Caudate nucleus (tissue), 63 donors: ENCODE measurements at places on chromosomes 2 and 18.

- DNase-seq, result peak; percentile 69
Observed at GRCh38 chr18:74551936-74552555, 17.7 kb downstream of the CNDP1 start.

- DNase-seq, result no peak
Observed at GRCh38 chr2:45554073-45554741, 56.9 kb downstream of the SRBD1 start.

- no peak for DNase-seq
Observed at GRCh38 chr2:175842996-175843395, 159.1 kb downstream of the LNPK start.

GRCh38 chr18:58405107-58405898 lies 223.6 kb downstream of the ALPK2 start:
- no peak for DNase-seq

GRCh38 chr18:12628706-12629702 lies 28.9 kb downstream of the SPIRE1 start:
- no peak for DNase-seq

GRCh38 chr18:27956001-27956640 lies 220.8 kb downstream of the CDH2 start:
- DNase-seq, result no peak

- DNase-seq, result no peak
Observed at GRCh38 chr2:18855027-18855426, 265.7 kb upstream of the NT5C1B start.

GRCh38 chr2:232872826-232873225 lies 2.8 kb downstream of the SNORC start:
- no peak for DNase-seq

GRCh38 chr2:213167271-213167930 lies 16.0 kb upstream of the IKZF2 start:
- DNase-seq, result no peak

- DNase-seq, result no peak
Observed at GRCh38 chr18:58536534-58537271, 92.2 kb downstream of the ALPK2 start.

GRCh38 chr2:44881856-44882255 lies 59.6 kb upstream of the SIX3 start:
- DNase-seq, result no peak

GRCh38 chr2:70010576-70011111 lies 49.2 kb upstream of the ASPRV1 start:
- no peak for DNase-seq

DNA sequence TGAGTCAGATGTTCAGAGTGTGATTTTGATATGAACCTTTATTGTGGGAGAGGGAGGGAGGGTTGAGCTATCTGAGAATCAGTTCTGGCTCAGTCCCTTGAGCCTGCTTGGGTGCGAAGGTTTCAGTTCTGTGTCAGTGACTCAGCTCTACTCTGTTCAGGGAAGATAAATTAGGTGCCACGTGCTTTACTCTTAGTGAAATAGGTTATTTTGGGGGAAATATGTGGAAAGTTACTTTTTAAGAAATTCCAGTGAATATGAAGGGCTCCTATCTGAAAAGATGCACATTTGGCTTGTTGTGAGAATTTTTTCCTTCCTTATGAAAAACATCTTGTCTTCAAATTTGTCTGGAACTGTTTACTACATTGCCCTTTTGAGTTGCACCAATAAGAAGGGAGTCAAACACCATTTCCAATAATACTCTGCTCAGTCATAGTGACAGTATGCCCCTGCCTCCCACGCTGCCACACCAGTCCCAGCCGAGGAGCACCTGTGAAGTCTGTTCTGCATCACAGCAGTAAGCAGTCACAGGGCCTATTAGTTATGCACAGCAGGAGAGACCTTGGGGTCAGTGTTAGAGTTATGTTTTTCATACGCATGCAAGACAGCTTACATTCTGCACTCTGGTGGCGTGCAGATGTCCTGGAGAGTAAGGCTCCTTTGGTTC lies 32.8 kb upstream of the DNAH7 start:
- no peak for DNase-seq

GRCh38 chr2:237597196-237598145 lies 6.9 kb upstream of the RAB17 start:
- DNase-seq, result no peak

DNA sequence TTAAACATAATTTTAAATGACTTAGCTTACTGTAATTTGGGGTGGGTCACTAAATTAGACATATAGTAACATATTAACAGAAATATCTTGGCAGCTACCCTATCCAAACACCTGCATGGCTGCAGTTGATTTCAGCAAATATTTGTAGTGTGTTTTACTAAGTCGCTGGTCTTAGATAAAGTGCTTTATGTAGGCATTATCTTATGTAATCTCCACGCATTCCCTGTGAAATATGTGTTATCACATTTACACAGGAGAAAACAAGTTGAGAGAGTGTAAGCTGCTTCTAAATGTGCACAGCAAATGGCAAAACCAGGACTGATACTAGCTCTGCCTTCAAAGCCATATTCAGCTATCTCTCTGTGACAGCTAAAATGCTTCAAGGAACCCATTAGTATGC lies 72.0 kb downstream of the NYAP2 start:
- no peak for DNase-seq

GRCh38 chr2:54894467-54894866 lies 155.8 kb downstream of the RTN4 start:
- no peak for DNase-seq

GRCh38 chr18:13477147-13477683 lies 249.1 kb downstream of the FAM210A start:
- DNase-seq, result peak; percentile 13

- no peak for DNase-seq
Observed at GRCh38 chr2:20103530-20103929, 52.1 kb upstream of the LAPTM4A start.

- no peak for DNase-seq
Observed at GRCh38 chr2:206158563-206159345, 490 bp downstream of the NDUFS1 start.

GRCh38 chr2:233358335-233358734 lies 4.0 kb downstream of the DGKD start:
- no peak for DNase-seq

DNA sequence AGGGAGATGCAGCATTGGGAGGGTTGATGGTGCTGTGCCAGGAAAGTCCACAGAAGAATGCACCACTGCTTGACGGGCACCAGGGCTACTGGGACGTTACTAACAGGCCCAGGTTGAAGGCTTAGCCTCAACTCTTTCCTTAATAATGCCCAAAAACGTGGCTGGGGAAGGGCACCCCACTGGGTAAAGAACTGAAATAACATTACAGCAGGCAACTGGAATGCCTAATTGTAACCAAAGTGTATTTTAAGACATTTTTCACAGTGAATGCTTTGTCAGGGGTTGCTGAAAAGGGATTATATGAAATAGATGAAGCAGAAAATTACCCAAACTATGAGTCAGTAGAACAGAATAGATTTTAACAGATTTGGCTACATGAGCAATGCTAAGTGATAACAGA lies 191.3 kb downstream of the CMPK2 start:
- DNase-seq, result no peak

DNA sequence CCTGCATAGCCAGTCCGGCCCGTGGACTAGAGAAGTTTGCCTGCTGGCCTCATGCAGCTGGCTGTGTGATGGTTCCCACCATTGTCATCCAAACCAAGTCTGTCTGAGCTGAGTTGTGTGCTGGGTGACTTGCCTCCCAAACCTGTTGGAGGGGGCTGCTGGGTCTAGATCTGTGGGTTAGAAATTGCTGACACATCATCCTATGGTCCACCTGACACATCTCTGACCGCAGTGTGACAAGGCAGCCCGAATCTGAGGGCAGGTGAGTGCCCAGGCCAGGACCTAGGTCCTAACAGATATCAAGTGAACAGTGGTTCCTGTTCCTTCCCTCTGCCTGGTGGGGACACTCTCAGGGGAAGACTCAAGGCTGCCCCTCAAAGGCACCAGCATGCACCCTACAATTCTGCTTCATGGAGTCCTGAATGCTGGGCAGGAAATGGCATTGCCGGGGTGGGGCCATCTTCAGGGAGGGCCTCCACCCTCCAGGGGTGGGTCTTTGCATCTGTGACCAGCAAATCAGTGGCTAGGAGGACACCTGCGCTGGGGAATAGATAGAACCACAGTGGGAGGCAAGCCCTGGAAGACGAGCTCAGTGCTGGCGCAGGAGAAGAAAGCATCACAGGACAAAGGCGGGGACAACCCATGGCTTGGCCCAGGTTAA lies 117.9 kb upstream of the ID2 start:
- DNase-seq, result no peak

GRCh38 chr2:223894009-223894408 lies 51.1 kb downstream of the WDFY1 start:
- DNase-seq, result no peak

DNA sequence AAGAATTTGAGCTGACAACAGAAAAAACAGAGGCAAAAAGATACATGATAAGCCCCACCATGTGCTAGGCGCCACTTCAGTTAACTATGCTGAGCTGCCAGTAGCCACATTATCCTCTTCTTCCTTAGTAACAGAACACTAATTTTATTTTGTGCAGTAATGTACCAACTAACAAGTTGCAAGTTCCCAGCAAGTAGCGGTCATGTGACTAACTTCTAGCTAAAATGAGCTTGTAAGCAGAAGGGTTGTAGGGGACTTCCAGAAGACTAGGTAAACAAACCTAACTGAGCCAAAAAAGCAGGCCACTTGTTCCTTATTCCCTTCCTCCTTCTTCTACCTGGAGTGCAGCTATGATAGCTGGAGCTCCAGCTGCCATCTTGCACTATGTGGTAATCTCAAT lies 75.5 kb downstream of the DTNB start:
- no peak for DNase-seq

DNA sequence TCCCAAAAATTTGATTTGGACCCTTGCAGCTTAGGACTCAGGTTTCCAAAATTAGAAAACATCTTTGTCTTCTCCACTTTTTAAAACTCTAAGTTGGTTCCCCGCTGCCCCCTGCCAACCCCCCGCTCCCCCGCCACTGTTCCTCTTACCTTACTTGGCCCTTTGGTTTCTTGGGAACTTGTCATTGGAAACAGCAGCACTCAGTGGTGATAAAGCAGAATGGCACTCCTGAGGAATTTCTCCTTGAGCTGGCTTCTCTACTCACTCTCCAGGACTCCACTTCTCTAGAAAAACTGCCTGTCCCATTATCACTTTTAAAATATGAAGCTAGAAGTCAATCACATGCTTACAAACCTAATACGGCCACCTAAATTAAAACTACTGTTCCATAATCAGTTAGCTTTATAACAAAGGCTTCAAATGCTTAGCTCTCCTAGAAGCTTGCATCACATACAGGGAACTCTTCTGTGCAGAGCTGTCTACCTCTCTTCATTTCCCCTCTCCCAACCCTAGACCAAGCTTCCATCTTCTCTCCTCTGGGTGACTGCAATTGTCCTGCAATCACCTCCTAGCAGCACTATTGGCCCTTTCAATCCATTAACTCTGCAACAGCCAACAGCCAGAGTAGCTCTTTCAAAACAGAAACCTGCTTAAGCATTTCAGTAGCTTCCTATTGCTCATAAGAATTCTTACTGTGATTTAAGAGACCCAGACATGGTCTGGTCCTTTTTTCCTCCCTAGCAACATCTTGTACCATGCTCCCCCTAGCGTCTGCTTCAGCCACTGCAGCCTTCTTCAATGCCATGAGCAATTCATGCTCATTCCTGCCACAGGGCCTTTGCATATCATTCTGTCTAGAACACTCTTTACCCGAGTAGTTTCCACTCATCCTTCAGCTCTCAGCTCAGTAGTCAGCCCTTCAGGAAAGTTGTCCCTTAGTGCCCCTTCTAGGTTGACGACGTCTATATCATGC lies 15.2 kb upstream of the PLEKHM3 start:
- peak; percentile 18 for DNase-seq

GRCh38 chr2:216001216-216002100 lies 11.9 kb downstream of the MREG start:
- DNase-seq, result no peak
